Sigmoid colon (tissue), 7 donors: ENCODE measurements at places on chromosomes 7 and 10. TPM values are rescaled to one million over a fixed set of nuclear protein-coding genes. Genes with fewer than 3 reads are reported as not detected.

DNA sequence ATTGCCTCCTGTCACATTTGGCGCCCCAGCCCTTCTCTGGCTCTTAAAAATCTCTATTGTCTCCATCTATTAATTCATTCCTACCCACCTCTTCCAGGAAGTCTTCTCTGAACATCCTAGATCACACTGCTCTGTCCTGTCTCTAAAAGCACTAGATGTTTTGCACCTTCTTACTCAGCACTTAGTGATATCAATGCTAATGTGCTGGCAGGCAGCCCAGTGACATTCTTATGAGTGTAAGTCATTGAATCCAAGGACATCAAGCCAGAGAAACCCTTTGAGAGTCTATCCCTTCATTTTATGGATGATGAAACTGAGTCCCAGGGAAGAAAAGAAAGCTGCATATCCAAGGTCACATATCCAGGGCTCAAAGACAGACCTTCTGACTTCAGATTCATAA is 48.3 kb upstream of the PAX2 start:
- H3K27me3 ChIP-seq: no peaks in the 10 kb centered on the region
- no peak for DNase-seq
- H3K36me3 ChIP-seq: no peaks in the 10 kb centered on the region
- H3K4me1 ChIP-seq: no peaks in the 10 kb centered on the region

GRCh38 chr7:13099154-13099795 is 411.8 kb downstream of the ARL4A start:
- DNase-seq: no peak
- no peaks in the 10 kb centered on the region for H3K27me3 ChIP-seq
- H3K27ac ChIP-seq: no peak overlapping the region
- no peak overlapping the region for H3K4me3 ChIP-seq
- H3K36me3 ChIP-seq: no peaks in the 10 kb centered on the region

DNA sequence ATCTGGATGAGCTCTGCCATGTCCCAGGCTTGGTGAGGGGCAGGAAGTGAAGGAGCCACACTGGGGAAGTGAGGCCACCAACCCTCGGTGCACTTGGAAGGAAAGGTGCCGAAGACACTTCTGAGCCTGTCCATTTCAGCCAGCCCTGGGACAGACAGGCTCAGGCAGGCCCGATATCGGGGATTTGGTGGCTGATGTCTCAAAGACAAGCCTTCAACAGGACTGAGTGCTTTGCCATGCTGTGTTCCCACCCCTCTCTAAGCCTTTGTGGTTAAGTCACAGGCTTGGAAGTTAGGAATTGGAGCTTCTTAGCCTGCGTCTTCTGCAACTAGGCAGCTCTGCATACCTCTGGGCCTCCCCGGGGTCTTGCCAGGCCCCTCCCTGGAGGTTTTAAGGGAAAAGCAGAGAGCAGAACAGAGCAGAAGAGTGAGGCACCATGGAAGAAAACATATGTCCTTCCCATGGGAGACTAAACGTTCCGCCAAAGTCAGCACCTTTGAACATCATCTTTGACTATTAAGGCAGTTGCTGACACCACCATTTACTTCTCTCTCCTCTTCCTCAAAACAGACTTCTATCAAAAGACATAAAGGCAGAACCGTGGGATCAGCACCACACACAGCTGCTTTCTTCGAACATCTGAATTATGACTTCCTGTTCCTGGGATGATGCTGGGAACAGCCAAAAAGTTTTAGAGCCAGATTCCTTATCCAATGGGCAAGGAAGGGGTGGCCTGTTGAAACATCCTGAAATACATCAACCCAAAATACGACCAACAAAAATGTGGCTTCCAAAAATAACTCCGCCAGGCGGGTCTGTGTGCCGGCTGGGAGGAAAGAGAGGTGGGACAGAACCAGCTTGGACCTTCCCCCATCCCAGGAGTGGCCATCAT is 71.8 kb downstream of the AFAP1L2 start:
- H3K27me3 ChIP-seq: no peaks in the 10 kb centered on the region

DNA sequence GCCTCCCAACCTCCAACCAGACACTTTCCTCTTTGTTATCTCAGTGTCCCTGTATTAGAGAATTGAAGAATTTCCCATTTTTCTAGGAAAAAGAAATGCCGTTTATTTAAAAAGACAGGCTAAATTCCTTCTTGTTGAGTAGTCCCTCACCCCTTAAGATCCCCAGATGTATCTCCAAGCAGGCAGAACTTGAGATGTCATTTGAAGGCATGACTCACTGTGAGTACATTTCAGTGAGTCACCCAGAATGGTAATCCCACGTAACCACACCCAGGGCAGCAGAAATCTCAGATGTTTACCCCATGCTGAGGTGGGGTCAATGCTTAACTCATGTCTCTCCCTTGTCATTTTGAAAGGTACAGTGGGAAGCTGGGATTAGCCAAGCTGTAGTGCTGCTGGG is 4.4 kb downstream of the ZNF655 start:
- no peak overlapping the region for H3K4me3 ChIP-seq
- H3K4me1 ChIP-seq: peaks cover 31% of the 10 kb centered on the region
- DNase-seq: no peak
- peak overlapping the region; percentile 39 for H3K27ac ChIP-seq
- H3K36me3 ChIP-seq: peaks cover 72% of the 10 kb centered on the region

GRCh38 chr7:37310327-37311080 is 138.2 kb downstream of the ELMO1 start:
- no peaks in the 10 kb centered on the region for H3K36me3 ChIP-seq
- H3K4me1 ChIP-seq: no peaks in the 10 kb centered on the region
- DNase-seq: no peak
- no peak overlapping the region for H3K4me3 ChIP-seq
- no peak overlapping the region for H3K27ac ChIP-seq

DNA sequence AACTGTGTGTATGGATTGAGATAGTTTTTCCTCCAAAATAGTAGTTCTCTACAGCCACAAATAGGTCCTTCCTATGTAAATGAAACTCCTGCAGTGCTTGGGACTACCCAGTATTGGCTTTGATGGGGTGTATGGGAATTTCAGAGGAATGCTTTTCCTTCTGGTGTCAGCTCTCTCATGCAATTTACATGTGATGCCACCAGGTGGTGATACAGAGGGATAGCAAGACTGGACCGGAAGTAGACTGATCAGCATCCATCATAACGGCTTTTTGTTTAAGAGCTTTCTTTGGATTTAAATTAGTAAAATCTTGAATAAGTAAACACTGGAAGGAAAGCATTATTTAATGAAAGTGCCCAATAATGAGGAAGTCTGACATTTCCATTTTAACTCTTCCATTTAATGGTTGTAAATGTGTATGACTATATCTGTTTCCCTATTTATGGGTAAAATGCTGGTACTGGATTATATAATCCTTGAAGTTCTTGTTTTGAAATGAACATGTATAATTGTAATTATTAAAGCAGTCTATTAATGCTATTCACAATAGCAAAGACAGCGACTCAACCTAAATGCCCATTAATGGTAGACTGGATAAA is 22.7 kb downstream of the DYNC1I1 start:
- H3K36me3 ChIP-seq: no peaks in the 10 kb centered on the region
- H3K4me1 ChIP-seq: no peaks in the 10 kb centered on the region
- no peak for DNase-seq
- no peak overlapping the region for H3K27ac ChIP-seq
- H3K27me3 ChIP-seq: no peaks in the 10 kb centered on the region

GRCh38 chr7:138352570-138353461 is 107.2 kb upstream of the TRIM24 start:
- H3K4me1 ChIP-seq: no peaks in the 10 kb centered on the region
- H3K27ac ChIP-seq: no peak overlapping the region
- no peaks in the 10 kb centered on the region for H3K36me3 ChIP-seq

- H3K27me3 ChIP-seq: no peaks in the 10 kb centered on the region
- peaks cover 17% of the 10 kb centered on the region for H3K36me3 ChIP-seq
- no peak overlapping the region for H3K4me3 ChIP-seq
- H3K27ac ChIP-seq: no peak overlapping the region
- DNase-seq: no peak
- peaks cover 2% of the 10 kb centered on the region for H3K4me1 ChIP-seq
Observed at GRCh38 chr7:155638366-155638765, 6.1 kb upstream of the RBM33 start.

DNA sequence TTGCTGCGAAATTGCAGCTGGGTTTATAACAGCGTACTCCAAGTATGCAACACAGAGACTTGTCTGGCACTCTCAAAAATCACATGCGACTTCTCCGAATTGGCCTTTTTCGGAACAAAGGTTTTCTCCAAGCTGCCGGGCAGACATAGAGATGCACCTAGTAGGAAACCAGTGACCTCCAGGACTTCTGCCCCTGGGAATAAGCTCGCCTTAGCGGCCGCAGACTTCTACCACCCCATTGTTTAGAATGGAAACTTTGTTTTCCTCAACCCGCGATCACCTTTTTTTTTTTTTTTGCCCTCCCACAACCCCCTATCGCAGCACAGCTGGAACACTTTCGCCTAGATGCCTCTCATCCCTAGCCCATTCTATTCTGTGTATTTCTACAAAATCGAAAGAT is 4.9 kb upstream of the HOXA10 start:
- peaks cover 43% of the 10 kb centered on the region for H3K4me1 ChIP-seq
- H3K4me3 ChIP-seq: peak overlapping the region; percentile 80
- peaks cover 6% of the 10 kb centered on the region for H3K27me3 ChIP-seq
- peak; percentile 65 for DNase-seq

DNA sequence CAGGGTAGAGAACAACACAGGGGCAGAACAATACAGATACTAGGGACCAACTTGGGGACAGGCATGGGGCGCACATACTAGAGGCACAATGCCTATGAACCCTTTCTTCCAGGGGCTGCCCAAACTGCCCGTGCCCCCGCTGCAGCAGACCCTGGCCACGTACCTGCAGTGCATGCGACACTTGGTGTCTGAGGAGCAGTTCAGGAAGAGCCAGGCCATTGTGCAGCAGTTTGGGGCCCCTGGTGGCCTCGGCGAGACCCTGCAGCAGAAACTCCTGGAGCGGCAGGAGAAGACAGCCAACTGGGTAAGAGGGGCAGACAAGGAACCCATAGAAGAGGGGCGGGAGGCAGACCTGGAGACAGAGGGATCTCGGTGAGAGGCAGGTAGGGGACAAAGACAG is 5.8 kb downstream of the CHAT start:
- no peak overlapping the region for H3K27ac ChIP-seq
- no peaks in the 10 kb centered on the region for H3K4me1 ChIP-seq
- peak; percentile 25 for DNase-seq
- H3K36me3 ChIP-seq: no peaks in the 10 kb centered on the region
- peaks cover 50% of the 10 kb centered on the region for H3K27me3 ChIP-seq

DNA sequence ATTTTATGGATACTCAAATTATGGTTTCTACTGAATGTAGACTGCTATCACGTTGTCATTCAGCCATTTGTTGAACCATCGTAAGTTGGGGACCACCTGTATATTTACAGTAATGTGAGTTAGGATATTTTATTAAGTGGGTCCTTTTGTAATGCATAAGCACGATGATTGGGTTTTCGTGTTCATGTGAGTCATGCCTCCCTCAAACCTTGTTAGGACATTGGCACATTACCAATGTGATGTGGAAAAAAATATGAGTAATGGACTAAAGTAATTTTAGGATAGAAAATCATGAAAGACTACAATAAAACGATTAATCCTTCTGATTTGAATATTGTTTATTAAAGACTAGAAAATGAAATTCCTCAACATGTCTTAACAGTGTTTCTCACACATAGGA is 8.7 kb downstream of the SMC3 start:
- no peak for DNase-seq
- peaks cover 29% of the 10 kb centered on the region for H3K4me1 ChIP-seq
- H3K4me3 ChIP-seq: no peak overlapping the region

DNA sequence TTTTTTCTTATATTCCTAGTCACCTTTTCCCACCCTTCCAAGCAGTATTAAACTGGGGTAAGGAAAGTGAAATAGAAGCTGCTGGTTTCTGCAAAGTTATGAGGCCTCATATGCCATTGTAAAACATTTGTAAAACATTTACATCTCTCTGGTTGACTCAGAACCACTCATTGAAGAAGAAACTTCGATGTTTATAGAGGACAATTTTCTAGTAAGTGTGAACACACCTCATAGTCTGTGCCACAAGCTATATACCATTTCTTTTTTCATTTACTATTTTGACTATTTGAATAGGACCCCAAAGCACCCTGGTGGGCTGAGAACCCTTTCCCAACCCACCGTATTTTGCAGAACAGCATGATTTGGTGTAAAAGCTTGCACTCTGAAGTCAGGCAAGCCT is 12.9 kb upstream of the ITGB1 start:
- no peaks in the 10 kb centered on the region for H3K36me3 ChIP-seq
- no peak for DNase-seq
- no peaks in the 10 kb centered on the region for H3K27me3 ChIP-seq
- no peak overlapping the region for H3K27ac ChIP-seq
- no peak overlapping the region for H3K4me3 ChIP-seq

GRCh38 chr10:24465891-24466818 is 257.2 kb downstream of the KIAA1217 start:
- H3K27ac ChIP-seq: peak overlapping the region; percentile 35
- no peaks in the 10 kb centered on the region for H3K27me3 ChIP-seq
- H3K4me3 ChIP-seq: peak overlapping the region; percentile 7
- no peak for DNase-seq

- no peaks in the 10 kb centered on the region for H3K4me1 ChIP-seq
- no peak for DNase-seq
- H3K27ac ChIP-seq: peak overlapping the region; percentile 64
- H3K4me3 ChIP-seq: no peak overlapping the region
- H3K36me3 ChIP-seq: no peaks in the 10 kb centered on the region
Observed at GRCh38 chr7:94183289-94183749, 179.2 kb upstream of the BET1 start.

The TMEM229A gene
- polyA plus RNA-seq: not detected

The VAX1 gene
- not detected for polyA plus RNA-seq
